ENCODE measurements at places on chromosomes 4 and X.
A peak's percentile ranks its signal among the peaks of the same experiment; 100 is the strongest.

DNA sequence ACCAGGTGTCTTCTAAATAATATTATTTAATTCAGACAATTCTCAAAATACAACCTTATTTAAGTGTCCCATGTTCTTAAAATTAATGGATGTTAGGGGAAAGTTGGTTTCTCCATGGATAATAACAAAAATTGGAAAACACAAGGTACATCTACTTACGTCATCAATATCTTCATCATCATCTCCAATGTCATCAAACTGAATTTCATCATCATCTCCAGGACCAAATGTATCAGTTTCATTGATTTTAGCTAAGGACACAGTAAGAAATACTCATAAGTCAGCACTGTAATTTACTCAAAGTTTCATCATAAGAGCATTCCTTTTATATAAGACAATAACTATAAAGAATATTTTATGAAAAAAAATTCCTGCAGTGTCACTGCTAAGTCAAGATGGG is 11.3 kb downstream of the EIF1AX start:
- DNase-seq: no peak

- no peak for DNase-seq
Measured at GRCh38 chrX:34557733-34558132, 99.4 kb downstream of the TMEM47 start.

DNA sequence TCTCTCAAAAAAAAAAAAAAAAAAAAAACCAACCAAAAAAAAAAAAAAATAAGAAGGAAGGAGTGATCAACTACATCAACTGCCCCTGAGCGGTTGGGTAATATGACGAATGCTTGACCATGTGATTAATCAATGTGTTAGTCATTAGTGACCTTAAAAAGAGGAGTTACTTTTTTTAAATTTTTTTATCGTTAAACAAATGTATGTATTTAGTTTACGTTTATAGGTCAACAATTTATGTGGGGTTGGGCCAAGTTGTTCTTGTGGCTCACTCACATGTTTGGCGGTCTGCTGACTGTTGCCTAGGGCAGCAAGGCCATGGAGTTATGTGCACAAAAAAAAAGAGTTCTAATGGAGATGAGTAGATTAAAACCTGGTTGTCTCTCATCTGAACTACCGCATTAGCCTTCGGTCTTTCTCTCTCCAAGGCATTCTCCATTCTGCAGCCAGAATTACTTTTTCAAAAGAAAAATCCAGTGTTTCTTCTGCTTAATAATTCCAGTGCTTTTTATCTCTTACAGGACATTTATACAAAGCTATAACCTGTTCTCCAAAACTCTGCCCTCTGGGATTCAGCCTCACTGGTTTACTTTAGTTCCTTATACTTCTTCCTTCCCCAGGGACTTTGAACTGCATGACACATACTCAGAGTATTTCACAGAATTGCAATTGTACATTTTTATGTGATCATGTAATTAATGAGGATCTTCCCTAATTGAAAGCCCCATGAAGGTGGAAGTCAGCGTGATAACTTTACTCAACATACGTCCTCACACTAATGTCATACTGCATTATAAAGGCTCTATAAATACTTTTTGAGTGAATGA is 505.5 kb downstream of the ANKRD50 start:
- no peak for DNase-seq

DNA sequence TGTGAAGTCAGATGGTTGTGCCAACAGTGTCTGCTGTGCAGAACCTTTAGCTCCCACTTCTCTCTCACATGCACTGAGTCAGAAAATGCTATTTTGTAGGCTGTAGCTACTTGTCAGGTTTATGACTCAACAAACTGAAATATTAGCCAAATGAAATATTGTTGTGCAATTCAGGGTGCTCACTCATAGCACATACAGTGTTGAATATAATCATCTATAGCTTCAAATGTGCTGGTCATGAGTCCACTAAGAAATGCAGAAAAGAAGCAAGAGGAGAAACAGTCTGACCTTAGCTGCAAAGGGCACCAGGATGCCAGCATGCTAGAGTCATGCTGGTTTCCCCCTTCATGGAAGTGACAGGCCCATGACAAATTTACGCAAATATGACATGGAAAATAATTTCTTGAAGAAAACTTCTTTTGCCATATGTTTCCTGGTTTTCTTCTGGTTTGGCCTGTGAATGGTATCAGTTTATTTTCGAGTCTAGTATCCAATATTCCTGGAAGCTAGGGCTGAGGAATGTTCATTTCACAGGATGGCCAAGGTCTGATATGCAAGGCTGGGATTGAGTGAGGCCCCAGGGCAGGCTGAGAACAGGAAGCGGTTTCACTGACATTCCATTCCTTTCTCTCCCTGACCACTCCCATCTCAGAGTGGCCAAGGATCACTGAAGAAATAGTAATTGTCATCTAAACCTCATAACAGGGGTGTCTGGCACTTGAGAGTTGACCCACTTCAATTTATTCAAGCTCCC is 10.3 kb upstream of the CXCL2 start:
- DNase-seq: no peak

GRCh38 chr4:8263397-8263796 is 6.2 kb upstream of the HTRA3 start:
- no peak for DNase-seq

- no peak for DNase-seq
Measured at GRCh38 chr4:183838987-183839712, 66.0 kb upstream of the STOX2 start.

DNA sequence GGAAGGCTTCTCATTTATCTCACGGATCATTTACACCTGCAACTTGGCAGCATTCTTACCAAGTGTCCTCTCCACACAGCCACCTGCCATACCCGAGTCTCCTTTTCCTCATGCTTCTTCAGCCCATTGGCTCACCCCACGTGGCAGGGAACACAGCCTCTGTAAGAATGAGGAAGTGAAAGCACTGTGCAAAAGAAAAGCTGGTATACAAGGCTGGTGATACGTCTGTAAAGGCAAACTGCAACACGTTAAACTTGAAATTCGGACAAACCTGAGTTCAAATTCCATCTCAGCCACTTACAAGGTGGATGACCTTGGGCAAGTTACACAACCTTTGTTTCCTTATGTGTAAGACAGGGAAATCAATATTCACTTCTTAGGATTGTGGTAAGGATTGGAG is 164.0 kb upstream of the RASGEF1B start:
- peak; percentile 5 for DNase-seq

DNA sequence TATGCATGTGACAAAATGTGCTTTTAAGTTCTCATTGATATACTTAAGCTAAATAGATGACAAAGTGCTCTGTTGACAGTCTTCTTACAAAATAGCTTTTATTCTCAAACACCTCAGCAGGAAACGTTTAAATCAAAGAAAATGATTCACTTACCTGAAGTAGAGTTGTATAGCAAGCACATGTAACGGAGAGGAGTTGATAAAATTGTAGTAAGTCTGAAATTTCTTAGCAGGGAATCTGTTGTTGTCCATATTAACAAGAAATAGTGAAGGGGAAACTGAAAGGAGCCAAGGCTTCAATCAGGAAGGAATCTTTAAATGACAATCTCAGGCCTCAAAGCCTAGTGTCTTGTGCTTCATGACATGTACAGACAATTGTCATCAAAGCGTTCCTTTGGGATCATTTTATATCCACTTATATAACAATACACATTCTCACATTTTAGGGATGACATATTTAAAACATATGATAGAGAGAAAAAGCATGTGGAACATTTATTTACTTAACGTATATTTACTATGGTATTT is 2010.2 kb upstream of the IGFBP7 start:
- DNase-seq: no peak

- no peak for DNase-seq
Measured at GRCh38 chrX:121320441-121320840, 273.0 kb downstream of the GLUD2 start.

- DNase-seq: no peak
Measured at GRCh38 chrX:120015145-120016067, 62.1 kb downstream of the RHOXF2B start.

- DNase-seq: no peak
Measured at GRCh38 chr4:52093466-52093865, 42.4 kb downstream of the SPATA18 start.

DNA sequence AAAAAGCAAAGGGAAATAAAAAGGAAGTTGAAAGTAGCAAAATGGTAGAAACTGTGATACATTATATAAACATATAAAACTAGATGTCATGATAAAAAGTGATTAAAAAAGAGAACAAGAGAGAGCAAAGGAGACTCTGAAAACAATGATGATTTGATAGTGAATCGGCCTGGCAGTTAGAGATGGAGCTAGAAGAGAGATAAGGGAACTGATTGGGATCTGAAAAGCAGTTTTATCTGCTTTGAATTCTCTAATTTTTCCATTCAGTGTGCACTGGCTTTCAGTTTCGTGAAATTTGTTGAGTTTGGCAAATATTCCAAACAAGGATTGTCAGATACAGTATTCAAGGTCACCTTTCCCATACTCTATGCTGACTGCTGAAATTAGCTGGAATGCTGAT is 21.9 kb upstream of the CCSER1 start:
- no peak for DNase-seq

DNA sequence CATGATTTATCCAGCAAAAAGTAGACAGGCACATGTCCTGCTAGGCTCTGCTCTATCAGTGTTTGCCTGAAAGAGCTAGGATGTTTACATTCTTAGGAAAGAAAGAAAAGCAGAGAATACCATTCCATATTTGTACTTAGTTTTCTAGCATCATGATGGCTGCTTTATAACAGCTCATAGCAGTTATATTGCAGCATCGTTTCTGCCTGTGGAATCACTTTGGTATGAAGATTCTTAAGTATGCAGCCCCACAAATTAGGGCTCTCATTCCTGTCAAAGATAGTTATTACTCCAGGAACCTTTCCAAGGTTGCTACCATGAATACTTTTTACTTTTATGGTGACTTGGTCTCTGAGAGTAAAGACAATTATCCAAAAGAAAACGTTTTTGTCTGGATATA is 119.0 kb upstream of the MYOZ2 start:
- DNase-seq: no peak

GRCh38 chr4:173486714-173487392 is 43.2 kb downstream of the HAND2 start:
- DNase-seq: no peak

DNA sequence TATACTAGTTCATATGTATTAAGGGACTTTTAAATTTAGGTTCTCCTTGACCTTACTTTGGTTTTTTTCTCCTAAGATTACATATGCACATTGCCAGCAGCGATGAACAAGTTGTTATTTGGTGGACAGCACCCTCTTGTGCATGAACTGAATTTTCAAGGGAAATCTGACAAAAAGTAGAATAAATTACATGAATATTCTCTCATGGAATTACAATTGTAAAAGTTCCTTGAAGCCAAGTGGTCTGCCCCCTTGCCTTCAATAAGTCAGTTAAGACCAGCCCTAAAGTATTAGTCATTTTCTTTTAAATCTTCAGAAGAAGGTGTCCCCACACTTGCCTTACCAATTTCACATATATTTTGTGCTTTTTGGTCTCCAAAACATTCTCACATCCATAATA is 30.7 kb upstream of the SMARCA5 start:
- DNase-seq: peak; percentile 51

GRCh38 chr4:75505630-75506029 is 8.6 kb downstream of the RCHY1 start:
- no peak for DNase-seq

GRCh38 chr4:24849351-24849750 is 54.0 kb downstream of the SOD3 start:
- no peak for DNase-seq

DNA sequence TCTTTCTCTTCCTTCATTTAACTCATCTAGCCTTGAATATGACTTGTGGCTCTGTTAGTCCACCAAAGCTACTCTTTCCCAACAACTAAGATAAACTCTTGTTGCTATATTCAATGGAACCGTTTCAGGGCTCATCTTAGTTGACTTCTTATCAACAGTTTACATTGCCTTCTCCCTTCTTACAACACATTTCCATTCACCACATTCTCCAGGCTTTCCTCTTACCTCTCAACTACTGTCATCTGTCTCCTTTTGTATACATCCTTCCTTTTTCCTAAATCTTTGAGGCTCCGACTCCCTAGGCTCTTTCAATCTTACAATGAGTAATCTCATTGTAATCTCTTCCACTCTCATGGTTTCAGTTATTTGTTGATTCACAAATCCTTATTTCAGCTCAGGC is 58.5 kb downstream of the NCAPG start:
- DNase-seq: no peak

- no peak for DNase-seq
Measured at GRCh38 chr4:8617486-8618040, 25.0 kb downstream of the CPZ start.

DNA sequence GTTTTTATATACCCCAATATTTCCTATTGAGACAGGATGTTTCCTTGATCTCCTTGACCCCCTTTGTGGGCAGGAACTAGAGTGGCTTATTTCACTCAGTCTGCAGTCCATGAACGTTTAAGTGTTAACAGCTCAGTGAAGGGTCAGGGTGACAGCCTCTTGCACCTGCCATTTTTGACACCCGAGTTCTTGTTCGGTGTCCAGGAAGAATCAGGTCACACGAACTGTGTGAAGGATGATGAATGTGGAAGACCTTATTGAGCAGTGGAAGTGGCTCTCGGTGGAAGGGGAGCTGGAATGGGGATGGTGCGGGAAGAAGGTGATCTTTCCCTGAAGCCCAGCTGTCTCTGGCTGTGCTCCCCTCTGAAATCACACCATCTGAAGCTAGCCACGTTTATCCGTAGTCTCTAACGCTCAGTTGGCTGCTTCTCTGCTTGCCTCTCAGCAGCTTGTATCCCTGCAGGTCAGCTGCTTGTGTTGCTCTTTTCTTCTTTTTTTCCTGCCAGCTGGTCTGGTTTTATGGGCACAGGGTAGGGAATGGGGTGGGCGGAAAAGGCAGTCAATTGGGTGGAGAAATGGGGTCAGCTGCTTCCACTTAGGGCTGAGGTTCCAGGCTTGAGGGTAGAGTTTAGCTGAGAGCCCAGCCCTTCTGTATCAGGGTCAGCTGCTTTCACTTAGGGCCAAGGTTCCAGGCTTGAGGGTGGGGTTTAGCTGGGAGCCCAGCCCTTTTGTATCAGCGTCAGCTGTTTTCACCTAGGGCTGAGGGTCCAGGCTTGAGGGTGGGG is 29.0 kb upstream of the CCNG2 start:
- DNase-seq: no peak

GRCh38 chr4:13524504-13525243 is 19.6 kb downstream of the NKX3-2 start:
- peak; percentile 11 for DNase-seq

GRCh38 chrX:64198036-64198435 is 7.5 kb downstream of the AMER1 start:
- no peak for DNase-seq

DNA sequence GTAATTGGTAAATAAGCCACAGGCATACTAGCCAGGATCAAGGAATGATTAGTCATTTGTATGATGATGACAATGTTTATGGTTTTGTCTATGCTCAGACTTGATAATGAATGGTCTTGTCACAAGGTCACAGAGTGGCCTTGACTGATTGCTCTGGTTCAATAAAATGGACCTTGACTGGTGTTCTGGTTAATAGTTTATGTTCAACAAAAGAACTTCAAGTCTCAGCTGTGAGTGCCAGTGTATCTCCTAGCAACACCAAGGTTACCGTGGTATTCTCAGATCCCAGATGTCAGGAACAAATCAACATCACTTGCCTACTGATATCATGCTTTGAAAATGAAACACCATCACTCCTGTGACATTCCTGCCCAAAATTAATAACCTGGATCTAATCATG is 16.3 kb upstream of the LRAT start:
- no peak for DNase-seq

- no peak for DNase-seq
Measured at GRCh38 chrX:10628906-10629305, 8.5 kb upstream of the MID1 start.

GRCh38 chr4:101309925-101310324 is 37.4 kb downstream of the PPP3CA start:
- no peak for DNase-seq
